ENCODE measurements at places on chromosomes 11 and 22.

GRCh38 chr11:62458212-62459002 lies 39.6 kb downstream of the SCGB1A1 start:
- DNase-seq = no peak

DNA sequence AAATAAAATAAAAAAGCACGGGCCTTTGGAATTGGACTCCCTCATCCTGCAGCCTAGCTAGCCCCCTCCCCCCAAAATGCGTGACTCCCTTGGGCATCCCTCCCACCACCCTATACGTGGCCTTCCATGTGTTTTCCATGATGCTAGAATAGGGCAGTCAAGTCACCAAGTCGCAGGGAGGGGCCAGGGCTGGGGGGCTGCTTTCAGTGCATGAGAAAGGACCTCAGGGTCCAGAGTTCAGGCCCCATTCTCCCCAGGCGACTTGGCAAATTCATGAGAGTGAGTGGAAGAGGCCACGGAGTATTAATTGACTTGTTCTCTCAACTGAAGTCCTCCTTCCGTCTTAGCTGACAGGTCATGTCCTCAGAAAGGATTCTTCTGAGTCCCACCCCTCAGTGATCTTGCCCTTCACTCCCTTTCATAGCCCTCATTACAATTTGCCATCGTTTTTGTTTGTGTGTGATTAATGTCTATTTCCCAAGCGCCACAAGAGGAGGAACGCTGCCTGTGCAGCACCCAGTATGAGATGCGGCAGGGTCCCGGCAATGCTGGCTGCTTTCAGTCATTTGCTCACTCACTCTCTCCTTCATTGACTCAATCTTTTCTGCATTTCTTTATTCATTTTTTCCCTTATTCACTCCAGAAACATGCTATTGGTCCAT lies 17.4 kb downstream of the LRRC32 start:
- peak; percentile 34 for DNase-seq

DNA sequence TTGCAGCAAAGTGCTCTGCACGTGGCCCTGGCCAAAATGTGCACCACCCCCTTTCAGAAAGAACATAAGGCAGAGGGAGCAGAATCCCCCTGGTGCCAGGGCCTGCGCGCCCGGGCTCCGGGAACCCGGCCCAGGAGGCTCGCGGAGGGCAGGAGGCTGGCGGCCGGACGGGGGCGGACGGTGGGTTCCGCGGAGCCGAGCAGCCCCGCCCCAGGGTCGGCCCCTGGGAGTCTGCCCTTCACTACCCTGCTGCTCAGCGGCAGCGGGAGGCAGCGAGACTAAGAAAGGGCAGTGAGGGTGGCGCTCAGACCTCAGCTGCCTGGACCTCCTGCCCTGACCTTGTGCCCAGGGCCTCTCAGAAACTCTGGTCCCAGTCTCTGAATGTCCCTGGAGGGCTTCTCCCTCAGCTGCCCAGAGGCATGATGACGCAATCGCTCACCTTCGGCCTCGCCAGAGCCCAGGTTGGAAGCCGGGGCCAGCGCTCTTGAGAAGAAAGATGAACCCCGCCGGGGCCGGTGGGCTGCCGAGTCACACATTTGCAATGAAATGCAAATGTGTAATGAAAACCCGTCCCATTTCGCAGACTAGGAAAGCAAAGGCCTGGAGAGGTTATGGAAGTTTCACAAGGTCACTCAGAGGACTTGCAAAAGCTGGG lies 1.1 kb upstream of the CLMP start:
- no peak for DNase-seq

DNA sequence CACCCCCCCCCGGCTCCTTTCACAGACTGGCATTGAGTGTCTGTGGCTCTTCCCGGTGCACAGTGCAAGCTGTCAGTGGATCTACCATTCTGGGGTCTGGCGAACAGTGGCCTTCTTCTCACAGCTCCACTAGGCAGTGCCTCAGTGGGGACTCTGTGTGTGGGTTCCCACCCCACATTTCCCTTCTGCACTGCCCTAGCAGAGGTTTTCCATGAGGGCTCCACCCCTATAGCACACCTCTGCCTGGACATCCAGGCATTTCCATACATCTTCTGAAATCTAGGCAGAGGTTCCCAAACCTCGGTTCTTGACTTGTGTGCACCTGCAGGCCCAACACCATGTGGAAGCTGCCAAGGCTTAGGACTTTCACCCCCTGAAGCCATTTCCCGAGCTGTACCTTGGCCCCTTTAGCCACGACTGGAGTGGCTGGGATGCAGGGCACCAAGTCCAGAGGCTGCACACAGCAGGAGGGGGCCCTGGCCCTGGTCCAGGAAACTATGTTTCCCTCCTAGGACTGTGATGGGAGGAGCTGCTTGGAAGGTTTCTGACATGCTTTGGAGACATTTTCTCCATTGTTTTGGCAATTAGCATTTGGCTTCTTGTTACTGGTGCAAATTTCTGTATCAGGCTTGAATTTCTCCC lies 26.0 kb downstream of the BCL2L13 start:
- DNase-seq = no peak

- no peak for DNase-seq
Observed at GRCh38 chr11:35541621-35542375, 16.4 kb upstream of the PAMR1 start.

- DNase-seq = no peak
Observed at GRCh38 chr11:35553021-35553420, 27.6 kb upstream of the PAMR1 start.

DNA sequence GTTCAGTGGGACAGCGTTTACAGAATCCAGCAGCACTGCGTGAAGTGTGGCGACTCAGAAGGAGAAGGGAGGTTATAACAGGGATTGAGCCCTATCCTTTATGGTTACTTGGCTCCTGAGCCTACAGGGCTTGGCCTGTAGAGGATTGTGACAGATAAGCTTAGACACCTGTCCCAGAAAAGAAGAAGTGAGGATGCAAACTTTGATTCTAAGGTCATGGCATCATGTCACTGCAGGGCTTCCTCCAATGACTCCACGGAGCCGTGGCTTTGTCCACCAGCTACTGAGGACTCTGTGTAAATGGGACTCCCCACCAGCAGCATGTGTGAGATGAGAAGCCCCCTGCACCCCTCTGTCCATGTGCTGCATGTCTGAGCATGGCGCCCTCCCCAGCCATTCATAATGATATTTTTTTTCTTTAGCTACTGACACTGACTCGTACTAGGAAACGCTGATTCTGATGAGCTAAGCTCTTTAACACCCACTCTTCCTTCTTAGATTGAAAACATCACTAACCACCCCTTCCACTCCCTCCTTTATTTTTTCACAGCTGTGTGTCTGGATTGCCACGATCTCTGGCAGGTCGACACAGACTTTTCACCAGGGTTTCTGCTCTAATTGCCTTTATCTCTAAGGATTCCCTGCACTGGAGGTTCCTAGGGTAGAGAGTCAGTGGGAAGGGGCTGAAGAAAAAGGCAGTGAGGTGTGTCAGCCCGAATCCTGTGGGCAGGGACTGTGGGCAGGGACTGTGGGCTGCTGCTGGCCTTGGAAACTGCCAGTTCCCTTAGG lies 65.5 kb upstream of the TTC12 start:
- no peak for DNase-seq
